ENCODE measurements at places on chromosomes 4 and X.

GRCh38 chr4:48557478-48557877 is 67.4 kb downstream of the ZAR1 start:
- DNase-seq, result no peak

GRCh38 chr4:141352909-141353525 is 132.3 kb downstream of the ZNF330 start:
- DNase-seq, result no peak

- peak; percentile 12 for DNase-seq
Observed at GRCh38 chrX:103585411-103586313, at the start of gene TCEAL4. Gene TCEAL4 (plus strand): TSS chrX:103585515. CDS start chrX:103586676, 1,161 bp downstream.

GRCh38 chrX:12307961-12308360 is 169.7 kb downstream of the FRMPD4 start:
- no peak for DNase-seq

- no peak for DNase-seq
Observed at GRCh38 chrX:11952176-11952720, 186.0 kb upstream of the FRMPD4 start.

DNA sequence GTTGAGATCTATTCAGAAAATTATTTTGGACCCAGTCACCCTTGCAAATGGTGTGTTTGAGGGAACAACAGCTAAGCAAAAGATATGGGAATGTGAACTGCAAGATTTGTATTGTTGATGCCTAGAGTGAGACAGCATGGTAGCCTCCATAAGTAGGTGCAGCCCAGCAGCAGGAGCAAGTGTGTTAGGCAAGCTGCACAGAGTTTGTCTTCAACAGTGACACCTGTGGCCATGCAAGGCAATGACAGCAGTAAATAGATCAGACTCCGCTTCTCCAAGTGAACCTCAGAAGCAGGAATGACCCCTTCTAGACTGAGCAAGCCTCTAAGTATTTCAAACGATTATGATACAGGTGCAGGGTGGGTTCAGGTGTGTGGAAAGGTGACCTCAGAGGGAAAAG is 133.4 kb upstream of the MSX1 start:
- DNase-seq, result no peak

DNA sequence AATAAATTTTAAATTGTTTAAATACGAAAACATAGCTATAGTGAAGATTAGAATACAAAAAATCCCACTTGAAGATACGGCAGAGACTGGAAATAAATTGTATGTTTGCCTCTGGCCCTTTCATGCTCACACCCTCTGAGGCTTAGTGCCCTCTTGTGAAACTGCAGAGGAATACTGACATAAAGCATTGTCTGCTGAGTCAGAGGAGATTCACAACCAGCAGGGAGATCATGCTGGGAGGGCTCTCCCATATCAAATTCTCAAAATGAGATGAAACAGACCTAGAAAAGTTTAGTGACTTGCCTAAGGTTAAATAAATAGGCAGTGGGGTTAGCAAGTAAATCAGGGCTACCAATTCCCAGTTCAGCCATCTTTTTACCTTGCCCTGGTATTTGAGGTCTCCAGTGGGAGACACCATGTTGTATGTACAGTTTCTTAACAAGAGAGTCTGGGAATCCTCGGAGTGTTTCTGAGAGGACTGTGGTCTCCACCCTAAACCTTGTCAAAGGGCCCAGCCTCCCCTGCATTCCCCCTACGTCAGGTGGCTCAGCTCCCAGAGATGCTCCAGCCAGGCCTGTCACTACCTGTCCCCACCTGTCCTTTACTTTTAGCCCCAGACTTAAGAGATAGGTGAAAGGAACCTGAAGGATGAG is 581.4 kb upstream of the DIPK2B start:
- DNase-seq, result no peak

DNA sequence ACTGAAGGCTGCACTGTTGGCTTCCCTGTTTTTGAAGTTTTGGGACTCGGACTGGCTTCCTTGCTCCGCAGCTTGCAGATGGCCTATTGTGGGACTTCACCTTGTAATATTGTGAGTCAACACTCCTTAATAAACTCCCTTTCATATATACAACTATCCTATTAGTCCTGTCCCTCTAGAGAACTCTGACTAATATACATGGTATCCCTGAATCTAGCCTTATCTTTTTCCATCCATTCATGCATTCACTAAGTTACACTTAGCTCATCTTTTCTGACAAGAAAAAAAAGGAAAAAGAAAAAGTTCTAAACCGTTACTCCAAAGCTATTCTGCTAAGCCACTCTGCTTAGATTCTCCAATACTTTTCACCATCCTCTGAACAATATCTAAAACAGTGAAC is 1260.2 kb upstream of the PCDH7 start:
- no peak for DNase-seq

DNA sequence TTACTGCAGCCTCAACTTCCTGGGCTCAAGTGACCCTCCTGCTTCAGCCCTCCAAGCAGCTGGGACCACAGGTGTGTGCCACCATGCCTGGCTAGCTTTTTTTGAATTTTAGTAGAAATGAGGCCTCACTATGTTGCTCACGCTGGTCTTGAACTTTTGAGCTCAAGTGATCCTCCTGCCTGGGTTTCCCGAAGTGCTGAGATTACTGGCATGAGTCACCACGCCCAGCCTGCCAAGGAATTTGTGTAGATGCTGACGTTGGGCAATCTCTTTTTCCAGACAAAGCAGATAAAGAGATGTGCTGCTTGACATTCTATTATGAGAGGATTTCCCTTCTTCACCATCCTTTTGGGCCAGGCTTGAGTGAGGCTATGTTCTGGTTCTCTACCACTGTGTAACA is 254.5 kb upstream of the RPS6KA3 start:
- no peak for DNase-seq

DNA sequence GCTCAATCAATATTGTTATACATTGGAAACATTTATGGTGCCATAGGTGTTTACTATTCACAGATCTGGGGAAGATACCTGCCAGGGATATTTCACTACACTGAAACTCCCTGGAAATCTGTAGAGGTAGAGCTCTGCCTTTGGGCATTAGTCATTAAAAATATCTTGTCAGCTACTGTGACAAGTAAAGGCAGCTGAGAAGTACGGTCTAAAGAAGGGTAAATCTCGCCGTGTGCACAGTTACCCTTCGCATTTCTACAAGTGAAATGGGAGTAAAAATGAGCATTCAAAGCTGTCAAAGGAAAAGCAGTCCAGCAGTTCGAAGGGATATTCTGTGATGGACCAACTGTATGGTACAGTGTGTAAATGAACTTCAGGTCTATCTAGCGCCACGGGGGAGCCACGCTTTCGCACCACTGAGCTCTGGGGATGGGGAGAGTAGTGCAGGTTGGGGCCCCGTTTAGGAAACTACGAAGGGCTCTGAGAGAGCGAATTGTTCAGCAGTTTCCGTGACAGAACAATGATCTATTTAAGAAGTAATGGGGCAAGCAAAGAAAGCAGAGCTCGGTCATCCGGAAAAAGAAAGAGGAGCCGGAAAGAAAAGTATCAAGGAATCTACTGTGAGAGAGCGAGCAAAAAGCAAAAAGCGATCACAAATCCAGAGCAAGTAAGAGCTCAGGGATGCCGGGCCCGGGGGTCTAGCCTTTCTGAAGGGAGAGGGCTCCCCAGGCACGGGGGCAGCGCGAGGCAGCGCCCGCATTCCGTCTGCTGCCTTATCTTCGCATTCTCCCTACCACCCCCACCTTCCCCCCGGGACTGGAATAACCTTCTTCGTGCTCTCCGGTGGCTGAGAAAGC is 646 bp downstream of the TIGD4 start:
- DNase-seq, result peak; percentile 15

DNA sequence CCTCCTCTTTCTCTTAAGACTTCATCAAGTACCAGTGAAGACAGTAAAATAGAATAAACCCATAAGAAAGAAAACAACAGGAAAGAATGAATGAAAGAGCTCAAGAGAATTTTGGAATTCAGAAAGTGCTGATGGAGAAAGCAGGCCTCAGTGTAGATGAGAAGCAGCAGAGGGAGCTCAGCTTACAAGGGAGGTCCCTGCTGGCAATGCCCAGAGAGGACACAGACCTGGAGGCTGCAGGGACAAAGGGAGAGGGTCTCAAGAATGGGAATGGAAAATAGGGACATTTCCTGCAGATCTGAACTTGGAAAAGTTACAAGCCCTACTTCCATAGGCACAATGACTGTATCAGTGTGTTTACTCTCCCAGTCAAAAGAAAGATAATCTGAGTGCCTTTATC is 64.5 kb upstream of the MAGEA10 start:
- DNase-seq, result no peak

GRCh38 chr4:133812954-133813353 is 388.6 kb downstream of the PABPC4L start:
- DNase-seq, result no peak

GRCh38 chr4:147831551-147832171 is 99.8 kb downstream of the ARHGAP10 start:
- no peak for DNase-seq

DNA sequence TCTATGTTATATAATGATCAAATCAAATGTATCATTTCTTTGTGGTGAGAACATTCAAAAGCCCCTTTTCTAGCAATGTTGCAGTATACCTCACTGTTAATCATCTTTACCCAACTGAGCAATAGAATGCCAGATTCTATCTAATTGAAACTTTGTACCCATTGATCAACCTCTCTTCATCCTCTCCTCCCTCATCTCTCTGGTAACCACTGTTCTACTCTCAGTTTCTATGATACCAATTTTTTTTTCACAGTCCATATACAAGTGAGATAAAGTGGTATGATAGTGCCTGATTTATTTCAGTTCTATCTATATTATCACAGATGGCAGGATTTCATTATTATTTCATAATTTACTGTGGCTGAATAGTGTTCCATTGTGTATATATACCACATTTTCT is 209.8 kb downstream of the SPCS3 start:
- DNase-seq, result no peak
